ENCODE measurements at places on chromosomes 5 and 9. TPM values are rescaled to one million over a fixed set of nuclear protein-coding genes. Genes with fewer than 3 reads are reported as not detected.

RPS14 gene
- polyA plus RNA-seq = 2,065 TPM

PDGFRB gene
- polyA plus RNA-seq = 137 TPM

ENTPD8 gene
- 1.0 TPM for polyA plus RNA-seq

SUB1 gene
- polyA plus RNA-seq = 253 TPM

RORB gene
- 0.09 TPM for polyA plus RNA-seq

TPM2 gene
- polyA plus RNA-seq = 160 TPM

TRIM36 gene
- 2.3 TPM for polyA plus RNA-seq

KCNV2 gene
- 0.10 TPM for polyA plus RNA-seq

IL5 gene
- not detected for polyA plus RNA-seq

FBN2 gene
- polyA plus RNA-seq = 88.7 TPM

SHISAL2B gene
- polyA plus RNA-seq = not detected

WDR38 gene
- polyA plus RNA-seq = 0.41 TPM

ATP6V1G1 gene
- polyA plus RNA-seq = 206 TPM

DNA sequence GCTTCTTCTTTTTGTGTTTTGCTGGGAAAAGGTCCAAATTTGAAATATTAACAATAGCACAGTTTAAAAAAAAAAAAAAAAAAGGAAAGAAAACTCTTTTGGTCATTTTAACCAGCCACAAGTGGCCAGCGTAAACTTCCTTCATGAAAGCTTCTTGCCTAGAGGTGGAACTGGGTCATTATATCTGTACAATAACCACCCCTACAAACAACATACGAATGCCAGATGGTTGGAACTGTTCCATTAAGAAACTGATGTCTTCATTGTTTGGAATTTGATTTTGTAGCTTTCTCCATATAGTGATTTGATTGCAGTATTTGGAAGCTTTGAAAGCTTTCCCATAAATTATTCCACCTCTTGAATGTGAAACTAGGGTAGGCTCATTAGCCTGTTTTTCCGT lies 18.3 kb upstream of the LPAR1 start:
- DNase-seq = no peak

- DNase-seq = no peak
Measured at GRCh38 chr9:15416880-15417279, 5.8 kb upstream of the SNAPC3 start.

GRCh38 chr5:68080282-68081050 lies 135.1 kb upstream of the PIK3R1 start:
- DNase-seq = no peak

DNA sequence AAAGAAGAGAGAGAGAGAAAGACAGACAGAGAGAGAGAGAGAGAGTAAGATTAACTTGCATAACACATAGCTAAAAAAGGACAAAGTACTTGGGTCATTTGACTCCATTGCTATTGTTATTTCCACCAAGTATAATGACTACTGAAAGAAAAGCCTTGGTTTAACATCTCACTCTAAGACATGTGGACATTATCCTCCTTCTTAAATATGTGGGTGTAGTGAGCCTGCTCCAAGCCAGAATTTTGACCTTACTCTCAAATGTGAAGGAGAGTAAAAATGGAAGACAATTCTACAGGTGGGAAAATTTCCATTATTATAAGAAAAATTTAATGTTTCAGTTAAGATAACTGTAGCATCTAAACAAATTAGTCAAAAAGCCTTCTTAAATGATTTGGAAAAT lies 8.5 kb upstream of the MARCOL start:
- no peak for DNase-seq

DNA sequence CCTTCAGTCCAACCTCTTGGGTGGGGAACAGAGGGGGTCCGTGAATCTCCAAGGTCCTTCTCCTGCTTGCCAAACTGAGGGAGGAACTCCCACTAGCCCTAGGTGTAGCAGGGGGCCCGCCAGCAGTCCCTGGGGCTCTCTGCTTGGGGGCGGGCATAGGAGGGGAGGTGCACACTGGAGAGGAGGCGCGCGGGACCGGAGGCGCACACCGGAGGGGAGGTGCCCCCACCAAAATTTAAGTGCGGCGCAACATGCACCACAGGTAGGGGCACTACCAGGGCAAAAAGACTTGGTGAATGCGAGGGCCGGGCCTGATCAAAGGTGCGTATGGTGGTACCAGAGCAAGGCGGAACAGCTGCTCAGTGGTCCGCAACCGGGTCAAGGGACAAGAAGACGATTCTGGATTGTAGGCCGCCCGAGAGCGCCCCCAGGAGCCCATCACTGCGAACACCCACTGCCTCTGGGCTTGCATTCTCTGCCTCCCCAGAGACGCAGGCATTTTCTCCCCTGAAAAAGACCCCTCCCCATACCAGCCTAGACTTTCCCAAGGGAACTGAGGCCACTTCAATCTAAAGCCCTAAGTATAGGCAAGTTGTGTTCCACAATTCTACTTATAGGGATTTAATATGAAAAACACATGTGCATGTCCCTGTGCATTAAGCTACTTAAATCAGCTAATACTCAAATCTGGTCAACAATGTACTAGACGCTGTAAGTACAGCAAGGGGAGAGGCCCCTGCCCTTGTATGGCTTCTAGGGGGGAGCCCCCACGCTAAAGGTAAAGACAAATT lies 50.6 kb downstream of the TGFBI start:
- no peak for DNase-seq

GRCh38 chr9:107316795-107317661 lies 33.9 kb downstream of the RAD23B start:
- no peak for DNase-seq

- DNase-seq = no peak
Measured at GRCh38 chr9:93326654-93327053, 124.8 kb upstream of the FAM120A start.

- DNase-seq = no peak
Measured at GRCh38 chr5:158553195-158553961, 546.3 kb downstream of the EBF1 start.

DNA sequence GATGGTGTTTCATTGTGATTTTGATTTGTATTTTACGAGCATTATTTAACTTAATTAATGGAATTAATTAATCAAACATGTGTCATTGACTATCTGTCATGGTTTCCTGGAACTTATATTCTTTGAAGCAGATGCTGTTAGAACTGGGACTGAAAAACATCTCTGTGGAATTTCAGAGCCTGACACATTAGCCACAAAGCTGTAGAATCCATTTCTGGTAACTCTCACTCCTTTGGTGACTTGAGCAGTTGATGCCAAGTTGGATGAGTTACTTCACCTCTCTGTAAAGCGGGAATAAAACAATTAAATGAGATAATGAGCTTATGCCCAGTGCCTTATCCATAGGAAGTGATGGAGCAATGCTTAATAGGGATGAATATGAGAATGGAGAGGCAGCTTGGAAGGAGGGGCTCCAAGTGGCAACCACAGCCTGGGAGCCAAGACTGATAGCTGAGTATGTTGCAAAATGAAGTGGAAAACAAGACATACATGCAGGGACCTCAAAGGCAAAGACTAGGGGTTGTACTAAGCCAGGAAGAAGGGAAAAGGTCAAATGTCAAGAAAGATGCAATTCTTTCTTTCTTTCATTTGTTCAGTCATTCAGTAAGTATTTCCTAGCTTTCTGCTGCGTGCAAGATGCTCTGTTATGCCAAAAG lies 23.1 kb upstream of the ADRA1B start:
- no peak for DNase-seq

DNA sequence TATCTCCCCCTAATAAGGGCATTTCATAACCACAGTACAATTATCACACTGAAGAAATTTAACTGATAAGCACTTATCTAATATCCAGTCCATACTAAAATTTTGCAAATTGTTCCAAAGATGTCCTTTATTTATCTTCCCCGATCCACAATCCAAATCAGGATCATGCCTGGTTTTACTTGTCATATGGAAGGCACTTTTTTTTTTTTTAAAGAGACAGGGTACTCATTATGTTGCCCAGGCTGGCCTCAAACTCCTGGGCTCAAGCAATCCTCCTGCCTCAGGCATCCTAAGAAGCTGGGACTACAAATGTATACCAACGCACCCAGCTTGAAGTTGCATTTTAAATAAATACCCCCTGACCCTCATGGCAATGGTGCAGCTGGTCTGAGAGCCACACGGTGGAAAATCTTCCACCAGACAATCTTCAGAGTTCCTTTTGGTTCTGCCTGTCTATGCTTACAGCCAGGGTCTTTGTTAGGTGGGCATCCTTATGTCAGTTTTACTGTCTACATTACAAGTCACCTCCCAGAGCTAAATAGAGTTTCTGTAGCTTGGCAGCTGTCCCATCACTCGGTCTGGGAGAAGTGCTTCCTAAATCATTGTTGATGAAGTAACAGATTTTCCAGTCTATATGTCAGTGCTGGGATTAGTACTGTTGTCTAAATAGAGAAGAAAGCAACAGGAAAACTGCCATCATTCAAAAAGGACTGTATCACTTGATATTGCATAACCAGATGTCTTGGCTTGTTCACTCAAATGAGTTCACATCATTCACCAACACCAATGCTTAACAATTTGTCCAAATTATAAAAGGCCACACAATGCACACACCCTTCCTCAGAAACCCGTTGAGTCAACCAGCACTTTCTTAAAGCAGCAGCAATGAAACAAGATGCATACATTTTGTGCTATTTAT lies 26.4 kb downstream of the PTPN3 start:
- no peak for DNase-seq

GRCh38 chr5:178380086-178380485 lies 147.5 kb upstream of the PHYKPL start:
- DNase-seq = no peak

DNA sequence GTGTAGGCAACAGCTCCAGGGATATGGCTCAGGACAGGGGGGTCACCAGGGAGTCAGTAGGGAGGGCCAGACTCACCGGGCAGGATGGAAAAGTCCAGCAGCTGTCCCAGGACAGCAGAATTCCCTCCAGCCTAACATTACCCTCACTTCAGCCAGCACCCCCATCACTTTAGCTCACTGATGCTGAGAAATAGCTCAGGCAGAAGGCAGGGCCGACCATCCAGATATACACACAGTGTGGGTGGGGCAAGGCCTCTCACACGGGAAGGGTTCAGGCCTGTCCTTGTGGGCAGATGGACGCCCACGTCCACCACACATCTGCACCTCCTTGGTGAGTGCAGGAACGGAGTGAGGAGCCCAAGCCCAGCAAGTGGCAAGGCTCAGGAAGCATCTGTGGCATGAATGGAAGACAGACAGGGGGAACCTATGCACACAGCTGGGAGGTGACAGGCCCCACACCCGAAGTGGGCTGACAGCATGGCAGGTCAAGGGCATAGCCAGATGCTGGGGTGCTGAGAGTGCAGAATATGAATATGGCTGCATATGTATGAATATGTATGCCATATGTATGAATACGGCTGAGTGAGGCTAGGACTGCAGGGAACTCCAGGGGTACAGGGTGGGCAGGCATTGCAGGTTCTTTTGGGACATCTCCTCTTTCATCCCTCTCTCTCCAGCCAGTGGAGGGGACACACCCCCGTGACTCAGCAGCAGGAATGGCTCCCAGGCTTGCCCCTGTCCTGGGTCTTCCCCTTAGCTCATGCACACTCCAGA lies 17.0 kb downstream of the BICD2 start:
- no peak for DNase-seq

- DNase-seq = no peak
Measured at GRCh38 chr5:176899946-176900779, 1.0 kb upstream of the HK3 start.

- DNase-seq = no peak
Measured at GRCh38 chr9:81032030-81032572, 657.2 kb downstream of the TLE1 start.

DNA sequence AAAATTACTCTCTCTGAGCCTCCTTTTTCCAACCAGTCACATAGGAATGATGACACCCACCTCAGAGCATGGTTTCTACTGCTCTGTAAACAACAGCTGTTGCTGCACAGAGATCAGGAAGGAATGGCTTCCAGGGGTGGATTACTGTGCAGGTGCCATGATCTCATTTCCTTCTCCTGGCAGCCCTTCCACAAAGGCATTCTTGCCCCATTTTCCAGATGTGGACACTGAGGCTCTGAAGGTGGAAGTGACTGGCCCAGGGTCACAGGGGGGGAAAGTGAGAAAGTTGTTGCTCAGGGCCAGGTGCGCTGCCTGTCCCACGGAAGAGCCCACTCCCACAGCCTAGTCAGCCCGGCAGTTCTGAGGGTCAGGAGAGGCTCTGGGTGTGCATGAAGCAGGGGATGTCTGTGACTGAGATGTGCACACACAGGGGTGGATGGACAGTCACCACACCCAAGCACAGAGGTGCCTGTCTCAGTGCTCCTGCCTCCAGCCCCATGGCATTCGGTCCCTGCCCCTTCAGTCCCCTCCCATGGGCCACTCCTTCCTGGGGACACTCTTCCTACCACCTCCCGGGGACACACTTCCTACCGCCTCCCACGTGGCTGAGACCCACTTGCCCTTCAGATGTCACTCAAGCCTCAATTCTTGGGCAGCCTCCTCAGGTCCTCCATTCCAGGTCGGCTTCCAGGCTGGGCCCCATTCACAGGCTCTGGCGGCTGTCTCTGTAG lies 17.0 kb downstream of the FGFR4 start:
- DNase-seq = no peak

Data from renal pelvis (tissue), 12 donors.